ENCODE measurements at places on chromosomes 13 and 19. TPM values are rescaled to one million over a fixed set of nuclear protein-coding genes. Genes with fewer than 3 reads are reported as not detected.

KL gene
- 3.7 TPM for total RNA-seq

GRCh38 chr13:41678848-41679247 lies 221.5 kb downstream of the RGCC start:
- no peak for DNase-seq

STOML3 gene
- not detected for total RNA-seq

DNA sequence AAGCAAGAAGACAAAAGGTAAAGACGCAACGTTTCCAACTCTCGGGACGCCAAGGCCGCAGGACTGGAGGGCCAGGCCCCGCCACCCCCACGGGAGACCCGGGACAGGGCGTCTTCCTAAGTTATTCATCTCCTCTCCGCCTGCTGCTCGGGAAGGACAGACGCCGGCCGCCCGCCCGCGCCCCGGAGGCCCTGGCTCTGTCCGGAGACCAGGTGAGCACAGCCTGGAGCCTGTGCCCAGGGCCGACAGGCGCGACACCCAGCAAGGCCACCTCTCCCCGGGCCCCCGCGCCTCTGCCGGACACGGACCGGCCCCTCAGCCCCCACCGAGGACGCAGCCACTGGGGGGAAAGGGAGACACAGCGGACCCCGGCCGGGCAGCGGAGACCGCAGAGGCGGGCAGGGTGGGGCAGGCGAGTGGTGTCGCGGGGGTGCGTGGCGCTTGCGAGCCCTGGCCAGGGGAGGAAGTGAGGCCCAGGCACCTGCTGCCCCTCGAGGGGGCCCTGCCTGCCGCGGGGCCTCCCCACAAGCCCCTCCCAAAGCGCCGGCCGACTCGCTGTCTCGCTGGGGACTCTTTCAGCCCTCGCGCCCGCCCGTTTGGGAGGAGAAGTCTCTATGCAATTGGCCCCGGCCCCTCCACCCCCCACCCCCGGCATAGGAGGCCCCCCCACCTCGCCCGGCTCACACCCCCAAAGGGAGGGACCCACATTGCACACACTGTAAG lies 17.2 kb downstream of the SMIM24 start:
- DNase-seq, result no peak

- no peak for DNase-seq
These were observed 291.6 kb downstream of the KLF12 start for GRCh38 chr13:73842626-73843025.

FAM83E gene
- total RNA-seq, result not detected

- no peak for DNase-seq
These were observed 140.9 kb downstream of the KCNRG start for GRCh38 chr13:50156140-50156539.

Measured in ascending aorta (tissue), 2 donors.